Mammary microvascular endothelial cell (primary cell): ENCODE measurements at places on chromosomes 5 and 9. TPM values are rescaled to one million over a fixed set of nuclear protein-coding genes. Genes with fewer than 3 reads are reported as not detected.

The SEMA6A gene
- total RNA-seq: 2.0 and 4.4 TPM in 2 replicates

The KCNIP1 gene
- 0.10 and 0.20 TPM in 2 replicates for total RNA-seq

The BHMT gene
- total RNA-seq: not detected in 2 replicates

The IFNA21 gene
- not detected in 2 replicates for total RNA-seq

The SVEP1 gene
- under 0.01 TPM in 1 of 2 replicates, not detected in the other for total RNA-seq

The SPACA9 gene
- total RNA-seq: 1.4 and 1.5 TPM in 2 replicates

The LECT2 gene
- total RNA-seq: not detected in 2 replicates

The CARTPT gene
- total RNA-seq: not detected in 2 replicates

The IFNA14 gene
- not detected in 2 replicates for total RNA-seq

The ACSL6 gene
- total RNA-seq: not detected in 2 replicates

The ANKH gene
- 8.7 and 9.8 TPM in 2 replicates for total RNA-seq

The SGCD gene
- 0.34 TPM in 1 of 2 replicates, not detected in the other for total RNA-seq

The NMUR2 gene
- not detected in 2 replicates for total RNA-seq

The PCDHB4 gene
- total RNA-seq: 0.07 and 0.10 TPM in 2 replicates
